ENCODE measurements at places on chromosomes 7 and 10.

DNA sequence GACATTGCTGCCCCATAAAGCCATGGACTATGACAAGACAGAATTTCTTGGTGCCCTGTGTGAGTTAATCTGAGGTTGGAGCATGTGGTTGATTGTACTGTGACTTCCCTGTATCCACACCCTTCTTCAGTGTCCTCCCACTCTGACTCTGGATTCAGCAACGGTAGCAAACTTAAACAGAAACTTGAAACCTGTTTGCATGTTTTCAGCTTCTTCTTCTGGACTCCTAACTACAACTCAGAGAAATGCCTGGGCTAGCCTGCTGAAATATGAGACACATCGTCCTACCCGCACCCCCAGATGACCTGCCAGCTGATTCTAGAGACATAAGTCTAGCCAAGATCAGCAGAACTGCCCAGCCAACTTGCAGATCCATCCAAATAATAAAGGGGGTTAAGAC, 78.4 kb downstream of the IPMK start:
- DNase-seq, result no peak

GRCh38 chr7:112958775-112959174, 127.9 kb downstream of the GPR85 start:
- DNase-seq, result no peak

DNA sequence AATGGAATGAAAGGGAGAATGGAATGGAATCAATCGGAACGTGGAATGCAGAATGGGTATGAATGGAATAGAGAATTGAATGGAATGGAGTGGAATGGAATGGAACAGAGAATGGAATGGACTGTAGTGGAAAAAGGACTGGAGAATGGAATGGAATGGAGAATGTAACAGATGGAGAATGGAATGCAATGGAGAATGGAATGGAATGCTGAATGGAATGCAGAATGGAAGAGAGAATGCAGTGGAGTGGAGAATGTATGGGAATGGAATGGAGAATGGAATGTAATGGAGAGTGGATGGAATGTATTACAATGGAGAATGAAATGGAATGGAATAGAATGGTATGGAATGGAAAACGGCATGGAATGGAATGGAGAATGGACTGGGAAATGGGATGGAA, 96.9 kb downstream of the NSUN6 start:
- DNase-seq, result no peak

- no peak for DNase-seq
Observed at GRCh38 chr10:29791773-29792172, 157.0 kb upstream of the SVIL start.

DNA sequence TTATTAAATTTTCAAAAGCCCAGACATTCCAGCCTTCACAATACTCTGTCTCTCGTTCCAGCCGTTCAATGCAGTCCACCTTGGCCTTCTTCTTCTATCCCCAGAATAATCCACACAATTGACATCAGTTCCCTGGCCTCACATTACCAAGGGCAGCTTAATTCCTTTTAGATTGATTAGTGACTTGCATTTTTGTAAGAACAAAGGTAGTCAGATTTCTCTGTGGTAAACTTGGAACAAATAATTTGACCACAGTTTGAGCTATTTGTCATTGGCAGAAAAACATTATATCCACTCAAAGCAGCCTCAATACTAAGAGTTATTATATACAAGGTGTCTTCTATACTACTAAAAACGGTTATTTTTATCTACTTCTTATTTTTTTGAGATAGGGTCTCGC, 5.1 kb upstream of the CYTH3 start:
- no peak for DNase-seq

- DNase-seq, result no peak
Observed at GRCh38 chr10:47082055-47082784, 171.0 kb downstream of the PTPN20 start.

DNA sequence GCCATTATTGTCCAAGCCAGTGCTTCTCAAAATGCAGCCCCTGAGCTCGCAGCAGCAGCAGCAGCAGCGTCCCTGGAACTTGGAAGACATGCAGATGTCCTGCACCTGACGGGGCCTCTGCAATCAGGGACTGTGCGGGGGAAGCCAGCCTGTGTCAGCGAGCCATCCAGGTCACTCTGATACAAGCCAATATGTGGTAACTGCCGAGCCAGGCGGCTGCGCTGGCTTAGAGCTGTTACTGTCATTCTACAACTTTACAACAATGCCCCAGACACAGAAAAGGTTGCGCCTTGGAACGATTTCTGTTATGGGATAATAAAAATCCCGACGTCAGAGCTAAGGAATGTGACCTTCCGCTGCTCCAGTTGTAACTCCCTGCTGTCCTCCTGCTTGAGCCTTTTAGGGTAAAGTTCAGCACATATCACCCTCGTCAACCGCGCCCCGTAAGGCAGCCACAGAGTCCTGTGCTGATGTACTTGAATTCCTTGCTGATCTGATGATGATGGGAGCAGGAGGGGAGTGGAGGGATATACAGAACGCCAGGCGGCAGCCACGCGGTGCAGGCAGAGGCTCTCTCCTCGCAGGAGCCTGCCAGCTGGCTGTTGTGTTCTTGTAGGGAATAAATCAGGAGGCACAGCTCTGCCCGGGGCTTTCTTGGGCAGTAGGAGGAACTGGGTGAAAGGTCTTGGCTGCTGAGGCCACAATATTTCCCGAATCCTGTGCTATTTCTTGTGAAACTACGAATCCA, 20.0 kb upstream of the CRYGN start:
- no peak for DNase-seq

GRCh38 chr7:104791080-104791479, 222.9 kb upstream of the KMT2E start:
- no peak for DNase-seq

- no peak for DNase-seq
Observed at GRCh38 chr7:116951366-116952292, 1.7 kb upstream of the ST7 start.

DNA sequence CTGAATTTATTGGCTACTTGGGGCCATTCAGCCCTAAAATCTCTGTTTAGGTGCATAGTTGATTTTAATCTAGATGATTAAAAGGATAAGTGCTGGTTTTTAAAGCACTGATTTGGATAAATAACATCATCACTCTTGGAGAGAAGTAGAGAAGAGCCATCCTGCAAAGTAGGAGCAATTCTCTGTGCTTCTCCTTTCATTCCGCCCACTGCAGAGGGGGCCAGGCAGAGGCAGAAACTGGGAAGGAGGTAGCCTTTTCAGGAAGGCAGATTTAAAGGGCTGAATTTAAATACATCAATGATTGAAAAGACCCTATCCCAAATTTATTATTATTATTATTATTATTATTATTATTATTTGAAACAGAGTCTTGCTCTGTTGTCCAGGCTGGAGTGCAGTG, 14.1 kb downstream of the MAP3K8 start:
- DNase-seq, result no peak

DNA sequence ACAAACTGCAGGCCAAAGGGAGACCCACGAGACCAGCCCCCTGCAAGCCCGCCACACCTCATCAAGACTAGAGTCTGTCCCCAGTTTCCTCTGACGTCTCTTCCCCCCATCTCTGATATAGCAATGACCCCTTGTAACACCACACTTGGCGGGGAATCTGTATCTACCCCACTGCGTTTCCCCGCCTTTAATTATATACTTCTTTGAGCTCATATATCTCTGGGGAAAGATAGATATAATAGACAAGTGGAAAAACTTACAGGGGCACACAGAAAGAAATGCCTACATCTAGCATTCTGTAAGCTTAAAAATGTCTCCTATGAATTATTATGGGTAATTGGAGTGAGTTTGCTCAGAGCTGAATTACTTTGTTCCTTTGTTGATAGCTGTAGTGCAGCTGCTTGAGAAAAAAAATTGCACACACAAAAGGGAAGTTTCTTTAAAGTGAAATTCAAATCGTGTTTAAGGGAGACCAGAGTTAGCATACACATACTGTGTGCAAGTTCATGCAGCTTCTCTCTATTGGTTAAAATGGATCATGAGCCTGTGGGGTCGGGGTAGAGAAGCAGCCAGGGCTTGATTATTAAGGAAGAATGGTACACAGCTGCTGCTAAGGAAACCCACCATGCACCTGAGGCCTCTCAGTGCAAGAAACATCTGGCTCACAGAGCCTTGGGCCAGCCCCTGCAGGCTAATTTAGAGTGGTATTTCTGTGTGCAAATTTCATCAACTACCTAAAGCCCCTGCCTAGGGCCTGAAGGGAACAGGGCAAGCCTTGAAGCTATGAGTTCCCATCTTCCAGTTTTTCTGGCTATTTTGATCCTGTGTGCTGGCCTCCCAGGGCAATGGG, 32.5 kb downstream of the CDCA7L start:
- DNase-seq, result no peak

GRCh38 chr7:81638198-81638597, 131.6 kb downstream of the HGF start:
- DNase-seq, result no peak

GRCh38 chr10:124220971-124221355, 127.6 kb upstream of the CHST15 start:
- no peak for DNase-seq

GRCh38 chr7:126718419-126718818, 534.3 kb downstream of the GRM8 start:
- no peak for DNase-seq

DNA sequence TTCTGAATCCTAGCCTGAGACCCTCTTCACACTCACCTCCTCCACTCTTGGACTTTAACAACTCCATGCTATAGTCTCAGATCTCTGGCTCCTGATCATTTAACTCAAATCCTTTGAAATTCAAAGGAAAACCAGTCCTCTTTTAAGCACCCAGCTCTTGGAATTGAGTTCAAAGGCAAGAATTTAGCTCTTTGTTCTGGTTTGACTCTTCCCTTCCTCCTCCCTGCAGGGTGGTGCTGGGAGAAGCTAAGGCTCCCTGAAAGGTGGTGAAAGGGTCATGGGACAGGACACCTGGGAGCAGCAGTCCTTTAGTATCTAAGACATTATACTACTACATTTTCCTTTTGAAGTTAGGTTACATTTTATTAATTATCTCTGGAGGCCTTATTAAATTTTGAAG, 259.4 kb downstream of the CCSER2 start:
- no peak for DNase-seq

DNA sequence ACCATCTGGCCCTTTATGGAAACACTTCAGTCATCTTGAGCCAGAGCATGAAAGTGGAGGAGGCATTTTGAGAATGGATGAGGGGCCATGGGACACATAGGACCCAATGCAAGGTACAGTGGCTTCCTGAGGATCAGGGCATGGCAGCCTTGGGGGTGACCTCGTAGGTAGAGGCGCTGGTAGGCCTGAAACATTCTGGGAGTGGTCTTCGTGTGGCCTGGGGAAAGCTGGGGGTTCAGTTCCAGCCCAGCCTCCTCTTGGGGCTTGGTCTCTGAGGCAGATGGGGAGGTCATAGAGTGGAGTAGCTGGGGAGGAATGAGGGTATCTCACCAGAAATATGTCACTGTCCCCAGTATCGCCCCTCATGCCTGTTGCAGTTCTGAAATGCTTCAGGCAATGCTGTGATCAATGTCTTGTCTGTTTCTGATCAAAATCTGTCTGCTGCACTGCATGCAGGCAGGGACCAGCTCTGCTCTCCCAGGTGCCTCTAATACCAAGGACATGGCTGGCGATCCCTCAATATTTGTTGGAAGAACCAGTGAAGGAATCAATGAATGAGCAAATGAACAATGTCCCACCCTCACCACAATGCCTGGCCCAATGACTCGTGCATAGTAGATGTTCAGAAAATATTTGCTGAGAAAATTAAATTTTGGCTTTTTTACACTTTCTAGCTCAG, 90.9 kb downstream of the CHST15 start:
- no peak for DNase-seq

DNA sequence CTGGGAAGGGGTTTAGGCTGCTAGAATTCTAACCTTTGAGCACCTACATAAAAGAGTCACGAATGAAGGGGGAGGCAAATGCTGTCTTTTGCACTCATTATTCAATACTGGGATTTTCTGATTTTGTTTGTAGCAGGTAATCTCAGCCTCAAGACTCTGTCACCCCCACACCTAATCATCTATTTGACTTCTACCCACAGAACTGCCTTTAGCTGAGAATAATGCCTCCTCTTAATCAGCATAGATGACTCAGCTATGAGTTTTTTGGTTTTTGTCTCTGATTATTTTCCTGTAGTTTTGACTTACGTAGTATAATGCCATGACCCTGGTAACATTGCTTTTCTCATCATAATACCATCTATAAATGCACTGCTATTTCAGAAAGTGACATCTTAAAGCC, 42.7 kb upstream of the CACNB2 start:
- DNase-seq, result no peak

DNA sequence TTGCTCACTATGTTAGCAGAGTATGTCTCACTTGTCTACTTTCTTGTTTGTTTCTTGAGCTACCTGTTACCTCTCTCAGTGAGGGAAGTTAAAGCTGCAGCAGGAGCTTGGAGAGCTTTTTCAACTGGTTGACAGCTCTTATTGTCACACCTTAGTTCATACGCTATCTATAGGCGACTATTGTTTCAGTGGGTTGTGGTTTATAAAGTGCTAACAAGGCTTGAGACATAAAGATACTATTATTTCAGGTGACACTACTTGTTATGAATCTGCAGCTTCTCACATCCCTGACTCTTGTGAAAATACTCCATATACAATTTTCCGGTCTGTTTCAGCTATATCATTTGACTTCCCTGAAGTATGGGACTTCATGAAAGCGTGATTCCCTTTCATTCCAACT, 167.4 kb downstream of the CSTF2T start:
- DNase-seq, result no peak

GRCh38 chr7:23894892-23895569, 185.0 kb downstream of the STK31 start:
- no peak for DNase-seq

- no peak for DNase-seq
Observed at GRCh38 chr7:76076995-76077394, 29.1 kb downstream of the MDH2 start.

DNA sequence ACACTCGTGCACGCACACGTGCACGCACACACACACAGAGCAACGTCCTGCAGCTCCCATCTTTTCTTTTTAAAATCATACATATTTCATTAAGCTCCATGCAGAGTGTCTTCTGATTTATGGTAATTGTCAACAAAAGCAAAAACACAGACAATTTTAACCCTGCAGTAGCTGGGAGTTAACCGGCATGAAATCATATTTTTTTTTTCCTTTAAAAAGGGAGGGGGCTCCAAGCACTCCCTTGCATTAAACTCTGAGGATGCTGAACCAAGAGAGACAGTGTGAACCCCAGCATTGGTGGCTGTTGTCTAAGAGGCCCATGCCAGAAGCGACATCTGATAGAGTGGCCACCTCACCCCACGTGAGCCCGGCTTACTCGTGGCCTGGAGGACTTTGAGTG, 542.6 kb downstream of the DNAJB6 start:
- no peak for DNase-seq

- no peak for DNase-seq
Observed at GRCh38 chr7:41383596-41383995, 319.3 kb downstream of the INHBA start.

GRCh38 chr10:124647421-124648130, 96.6 kb downstream of the FAM53B start:
- no peak for DNase-seq

DNA sequence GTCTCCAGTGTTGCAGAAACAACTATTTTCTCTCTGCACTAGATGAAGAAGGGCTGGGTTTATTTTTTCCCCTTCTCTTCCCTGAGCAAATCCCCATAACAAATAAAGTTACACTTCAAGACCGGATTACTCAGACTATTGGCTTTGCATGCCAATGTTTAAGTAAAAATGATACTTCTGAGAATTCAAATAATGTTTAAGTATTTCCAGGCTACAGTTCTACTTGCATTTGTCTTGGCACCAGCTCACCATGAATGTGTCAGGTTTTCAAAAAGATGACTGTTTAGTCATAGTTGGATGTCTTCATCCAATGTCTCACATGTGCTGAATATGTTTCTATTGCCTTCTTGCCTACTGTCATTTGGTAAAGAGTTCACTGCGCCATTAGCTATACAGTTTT, 912.6 kb downstream of the GATA3 start:
- no peak for DNase-seq

GRCh38 chr10:124325998-124326636, 92.6 kb downstream of the OAT start:
- no peak for DNase-seq

Measured in activated CD8-positive, alpha-beta memory T cell treated with anti-CD3 and anti-CD28 coated beads for 1 hour (primary cell).